ENCODE measurements at places on chromosomes 16 and 17.

- no peak overlapping the region for H3K4me3 ChIP-seq
- H3K27me3 ChIP-seq: no peaks in the 10 kb centered on the region
- peak; percentile 6 for DNase-seq
- peaks cover 5% of the 10 kb centered on the region for H3K36me3 ChIP-seq
Measured at GRCh38 chr16:945271-946047, 25.3 kb downstream of the LMF1 start.

- no peak for DNase-seq
- H3K4me1 ChIP-seq: peaks cover 58% of the 10 kb centered on the region
- H3K27ac ChIP-seq: peak overlapping the region; percentile 100
- H3K36me3 ChIP-seq: peaks cover 20% of the 10 kb centered on the region
Measured at GRCh38 chr16:47461598-47462266, 601 bp downstream of the PHKB start.

GRCh38 chr17:79923974-79924638 lies 84.9 kb upstream of the CBX4 start:
- H3K4me3 ChIP-seq: no peak overlapping the region
- no peaks in the 10 kb centered on the region for H3K36me3 ChIP-seq
- peaks cover 12% of the 10 kb centered on the region for H3K4me1 ChIP-seq
- peaks cover 28% of the 10 kb centered on the region for H3K27me3 ChIP-seq
- H3K27ac ChIP-seq: no peak overlapping the region
- DNase-seq: no peak

DNA sequence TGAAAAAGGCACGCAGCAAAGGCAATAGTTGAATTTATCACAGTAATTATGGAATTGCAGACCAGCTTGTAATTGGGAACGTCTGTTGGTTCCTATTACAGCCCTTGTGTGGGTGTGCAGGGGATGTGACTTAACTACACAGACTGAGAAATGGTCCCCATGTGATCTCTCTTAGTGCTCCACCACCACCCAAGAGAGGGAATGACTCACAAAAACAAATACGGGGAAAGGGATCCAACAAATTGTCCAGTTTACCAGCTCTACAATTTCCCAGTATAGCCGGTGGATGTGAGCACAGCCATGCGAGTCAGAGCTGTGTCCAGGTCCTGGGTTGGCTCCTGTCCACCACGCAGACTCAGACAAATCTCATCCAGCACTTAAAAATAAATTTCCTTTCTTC lies 337.9 kb downstream of the GRIN2A start:
- H3K27ac ChIP-seq: no peak overlapping the region
- no peak overlapping the region for H3K4me3 ChIP-seq
- no peaks in the 10 kb centered on the region for H3K36me3 ChIP-seq
- H3K27me3 ChIP-seq: no peaks in the 10 kb centered on the region
- no peaks in the 10 kb centered on the region for H3K4me1 ChIP-seq

DNA sequence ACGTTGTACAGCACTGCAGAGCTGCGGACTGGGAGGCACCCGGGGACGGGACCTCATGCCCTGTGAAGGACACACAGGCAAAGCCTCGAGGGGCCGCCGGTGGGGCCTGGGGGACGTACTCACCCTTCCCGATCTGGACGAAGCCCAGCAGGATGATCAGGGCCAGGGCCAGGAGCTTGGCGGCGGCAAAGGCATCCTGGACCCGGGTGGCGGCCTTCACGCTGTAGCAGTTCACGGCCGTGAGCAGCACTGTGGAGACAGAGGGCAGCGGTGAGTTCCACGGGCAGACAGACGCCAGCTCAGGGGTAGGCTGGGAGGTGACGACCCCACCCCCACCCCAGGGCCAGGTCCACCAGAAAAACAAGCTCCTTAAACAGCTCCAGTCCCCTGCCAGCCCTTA lies 17.7 kb downstream of the SLC7A5 start:
- H3K27ac ChIP-seq: no peak overlapping the region
- H3K36me3 ChIP-seq: no peaks in the 10 kb centered on the region
- DNase-seq: no peak
- H3K27me3 ChIP-seq: no peaks in the 10 kb centered on the region

- H3K4me1 ChIP-seq: no peaks in the 10 kb centered on the region
- no peaks in the 10 kb centered on the region for H3K27me3 ChIP-seq
- no peaks in the 10 kb centered on the region for H3K36me3 ChIP-seq
- H3K27ac ChIP-seq: no peak overlapping the region
- DNase-seq: no peak
- no peak overlapping the region for H3K4me3 ChIP-seq
Measured at GRCh38 chr16:84449156-84450140, 55.0 kb downstream of the MEAK7 start.

DNA sequence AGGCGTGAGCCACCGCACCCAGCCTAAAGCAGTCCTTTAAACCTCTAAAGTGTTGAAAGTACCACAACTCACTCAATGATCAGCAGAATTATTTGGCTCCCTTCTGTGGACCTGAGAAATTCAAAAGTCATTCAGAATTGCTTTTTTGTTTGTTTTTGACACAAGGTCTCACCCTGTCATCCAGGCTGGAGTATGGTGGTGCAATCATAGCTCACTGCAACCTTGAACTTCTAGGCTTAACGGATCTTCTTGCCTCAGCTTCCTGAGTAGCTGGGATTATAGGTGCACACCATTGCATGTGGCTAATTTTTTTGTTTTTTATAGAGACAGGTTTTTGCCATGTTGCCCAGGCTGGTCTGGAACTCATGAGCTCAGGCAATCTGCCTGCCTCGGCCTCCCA lies 44.3 kb downstream of the TRAF4 start:
- H3K27me3 ChIP-seq: no peaks in the 10 kb centered on the region
- H3K4me1 ChIP-seq: no peaks in the 10 kb centered on the region
- DNase-seq: no peak
- H3K27ac ChIP-seq: no peak overlapping the region
- no peak overlapping the region for H3K4me3 ChIP-seq

DNA sequence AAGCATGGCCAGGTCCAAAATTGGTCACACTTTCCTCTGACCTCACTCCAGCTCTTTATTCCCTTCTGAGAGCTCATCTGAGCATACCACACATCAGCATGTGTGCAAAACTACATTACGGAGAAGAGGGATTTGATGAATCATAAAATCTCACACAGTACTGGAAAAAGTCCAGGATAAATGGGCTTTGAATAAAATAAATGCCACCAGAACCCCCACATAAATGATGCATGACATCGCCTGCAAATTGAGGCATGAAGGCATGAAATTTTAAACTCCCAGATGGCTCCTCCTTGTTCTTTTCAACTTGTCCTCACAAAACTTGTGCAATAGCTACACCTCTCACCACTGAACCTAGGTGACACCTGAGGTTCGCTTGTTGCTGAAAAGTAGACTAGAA lies 439.5 kb downstream of the CA10 start:
- H3K27me3 ChIP-seq: no peaks in the 10 kb centered on the region
- H3K36me3 ChIP-seq: no peaks in the 10 kb centered on the region
- DNase-seq: no peak
- H3K4me3 ChIP-seq: no peak overlapping the region
- no peak overlapping the region for H3K27ac ChIP-seq

DNA sequence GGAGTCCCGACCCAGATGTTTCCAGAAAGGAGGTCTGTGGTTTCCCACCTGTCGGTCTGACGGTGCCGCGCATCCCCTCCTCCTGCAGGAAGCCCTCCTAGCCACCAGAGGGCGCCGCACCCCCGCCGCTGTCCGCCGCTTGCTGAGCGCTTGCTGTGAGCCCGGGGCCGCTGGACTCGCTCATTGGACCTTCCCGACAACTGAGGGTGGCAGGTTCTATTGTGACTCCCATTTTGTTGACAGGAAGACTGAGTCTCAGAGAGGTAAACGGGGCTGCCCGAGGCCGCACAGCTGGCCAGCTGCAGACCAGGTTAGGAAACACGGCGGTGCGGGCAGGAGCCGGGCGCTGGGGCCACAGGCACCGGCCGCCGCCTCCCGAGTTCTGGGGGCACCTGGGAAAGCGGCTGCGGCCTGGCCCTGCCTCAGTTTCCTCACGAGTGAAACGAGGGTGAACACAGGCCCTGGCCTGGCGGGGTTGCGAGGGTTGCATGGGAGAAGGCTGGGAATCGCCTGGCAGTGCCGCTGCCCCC lies 191.1 kb upstream of the CIBAR2 start:
- DNase-seq: peak; percentile 84
- no peaks in the 10 kb centered on the region for H3K36me3 ChIP-seq
- H3K4me3 ChIP-seq: no peak overlapping the region
- peaks cover 12% of the 10 kb centered on the region for H3K4me1 ChIP-seq
- no peaks in the 10 kb centered on the region for H3K27me3 ChIP-seq
- no peak overlapping the region for H3K27ac ChIP-seq

DNA sequence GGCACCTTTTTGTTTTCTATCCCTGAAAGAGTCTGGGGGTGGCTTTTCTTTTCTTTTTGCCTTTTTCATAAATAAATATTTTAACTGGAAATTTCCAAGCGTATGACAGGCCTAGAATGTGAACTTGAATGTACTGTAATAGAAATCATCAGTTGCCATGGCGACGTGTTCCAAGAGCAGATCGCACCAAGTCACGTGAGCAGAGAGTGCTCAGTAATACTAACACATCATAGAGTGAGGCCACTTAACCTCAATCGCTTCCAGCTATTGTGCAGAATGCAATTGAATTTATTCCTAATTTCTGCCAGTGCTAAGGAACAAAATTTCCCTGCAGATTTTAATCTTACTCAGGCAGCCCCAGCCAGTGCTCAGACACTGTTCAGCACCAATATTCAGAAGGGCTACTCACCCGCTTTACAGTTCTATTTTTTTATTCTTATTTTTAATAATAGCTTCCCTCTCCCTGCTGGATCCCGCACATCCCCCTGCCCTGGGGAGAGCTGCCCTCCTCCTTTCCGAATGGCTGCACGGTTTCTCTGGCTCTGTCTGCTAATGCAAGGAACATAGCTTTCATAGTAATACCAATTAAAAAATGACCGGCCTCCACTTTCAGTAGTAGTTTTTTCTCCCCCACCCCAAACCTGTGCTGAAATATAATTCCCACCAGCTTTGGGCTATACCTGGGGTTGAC lies 26.2 kb upstream of the PMFBP1 start:
- no peaks in the 10 kb centered on the region for H3K36me3 ChIP-seq
- no peak overlapping the region for H3K4me3 ChIP-seq
- no peaks in the 10 kb centered on the region for H3K4me1 ChIP-seq
- H3K27ac ChIP-seq: no peak overlapping the region
- no peak for DNase-seq
- H3K27me3 ChIP-seq: no peaks in the 10 kb centered on the region

GRCh38 chr17:17494499-17494869 lies 1.7 kb downstream of the RASD1 start:
- DNase-seq: no peak
- no peaks in the 10 kb centered on the region for H3K27me3 ChIP-seq
- H3K4me1 ChIP-seq: peaks cover 30% of the 10 kb centered on the region
- peak overlapping the region; percentile 62 for H3K4me3 ChIP-seq
- peak overlapping the region; percentile 92 for H3K27ac ChIP-seq

All from heart left ventricle (tissue), 16 donors.